ENCODE measurements at places on chromosomes 16 and 17.

GRCh38 chr16:87053016-87053982 is 263.9 kb downstream of the C16orf95 start:
- DNase-seq = no peak

- no peak for DNase-seq
These were observed 25.6 kb downstream of the WIPI1 start for GRCh38 chr17:68431661-68432071.

- peak; percentile 48 for DNase-seq
These were observed 395 bp downstream of the STXBP4 start for GRCh38 chr17:54968988-54969332.

DNA sequence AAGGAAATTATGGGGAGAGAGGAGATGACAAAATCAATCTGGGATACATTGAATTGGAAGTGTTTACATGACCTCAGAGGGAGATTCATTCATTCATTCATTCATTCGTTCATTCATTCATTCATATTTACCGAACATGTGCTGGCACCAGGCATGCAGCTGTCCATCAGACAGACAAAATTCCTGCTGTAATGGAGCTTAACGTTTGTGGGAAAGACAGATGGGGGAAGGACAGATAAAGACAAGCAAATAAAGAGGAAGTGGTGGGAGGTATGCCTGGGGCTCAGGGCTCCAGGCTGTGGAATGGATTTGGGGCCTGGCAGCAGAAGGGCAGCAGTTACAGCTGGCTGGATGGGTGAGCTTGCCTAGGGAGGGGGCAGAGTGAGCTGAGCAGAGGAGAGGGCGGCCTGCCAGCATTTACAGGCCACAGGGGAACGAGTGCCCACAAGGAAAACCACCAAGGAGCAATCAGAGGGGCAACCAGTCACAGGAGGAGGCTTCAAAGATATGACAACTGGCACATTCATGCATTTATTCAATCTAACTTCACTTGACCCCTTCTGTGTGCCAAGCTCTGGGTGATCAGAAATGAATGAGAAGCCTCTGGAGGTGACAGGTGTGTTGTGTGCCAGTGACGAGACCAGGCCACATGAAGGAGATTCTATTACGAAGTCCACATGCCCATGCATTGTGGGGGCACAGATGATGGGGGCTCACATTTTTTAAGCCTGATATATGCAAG is 48.5 kb downstream of the ARHGAP27 start:
- DNase-seq = no peak

DNA sequence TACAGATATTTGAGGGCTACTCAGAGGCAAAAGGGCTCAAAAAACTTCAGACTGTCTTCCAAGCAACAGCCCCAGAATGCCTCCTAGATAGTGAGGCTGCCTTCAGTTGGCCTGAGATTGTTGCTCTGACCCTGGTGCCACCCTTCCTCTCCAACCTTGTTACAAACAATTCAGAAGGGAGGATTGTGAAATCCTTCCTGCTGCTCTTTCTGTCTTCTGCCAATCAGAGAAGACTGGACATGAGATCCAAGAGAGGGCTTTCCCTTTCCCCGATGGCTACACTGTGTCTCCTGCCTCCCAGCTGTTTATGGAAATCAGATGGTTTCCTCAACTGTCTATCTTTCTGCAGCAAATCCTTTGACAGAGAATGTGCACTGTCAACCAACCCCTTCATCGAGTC is 419.9 kb downstream of the CDH13 start:
- no peak for DNase-seq

DNA sequence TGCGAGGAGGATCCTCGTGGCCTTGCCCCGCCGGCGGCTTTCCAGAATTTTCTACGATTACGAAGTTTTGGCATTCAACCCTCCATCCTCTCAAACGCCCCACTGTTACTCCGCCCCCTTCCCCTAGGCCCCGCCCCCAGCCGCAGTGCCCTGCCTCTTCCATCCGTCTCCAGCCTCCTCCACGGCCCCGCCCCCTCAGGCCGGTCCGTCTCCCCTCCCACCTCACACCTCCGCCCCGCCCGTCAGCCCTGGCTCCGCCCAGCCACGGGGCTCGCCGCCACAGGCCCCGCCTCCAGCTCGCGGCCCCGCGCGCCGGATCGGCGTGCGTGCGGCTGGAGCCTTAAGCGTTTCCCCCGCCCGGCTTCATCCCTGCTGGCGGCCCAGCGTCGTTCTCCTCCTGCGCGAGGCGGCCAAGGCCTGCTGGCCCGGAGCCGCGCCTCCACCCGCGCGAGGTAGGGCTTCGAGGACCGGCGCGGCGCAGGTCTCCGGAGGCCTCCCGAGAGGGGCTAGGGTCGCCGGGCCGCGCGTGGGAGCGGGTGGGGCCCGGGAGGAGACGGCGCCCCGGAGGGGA is at the start of the genes C17orf67 and DGKE:
Gene C17orf67, minus strand, starts transcription at position 112 of the 571 bp plus-strand sequence. CDS start 18,110 bp downstream, outside the sequence.
Gene DGKE, plus strand, starts transcription at position 343 of the 571 bp plus-strand sequence. CDS start 645 bp downstream, outside the sequence.
- peak; percentile 96 for DNase-seq

DNA sequence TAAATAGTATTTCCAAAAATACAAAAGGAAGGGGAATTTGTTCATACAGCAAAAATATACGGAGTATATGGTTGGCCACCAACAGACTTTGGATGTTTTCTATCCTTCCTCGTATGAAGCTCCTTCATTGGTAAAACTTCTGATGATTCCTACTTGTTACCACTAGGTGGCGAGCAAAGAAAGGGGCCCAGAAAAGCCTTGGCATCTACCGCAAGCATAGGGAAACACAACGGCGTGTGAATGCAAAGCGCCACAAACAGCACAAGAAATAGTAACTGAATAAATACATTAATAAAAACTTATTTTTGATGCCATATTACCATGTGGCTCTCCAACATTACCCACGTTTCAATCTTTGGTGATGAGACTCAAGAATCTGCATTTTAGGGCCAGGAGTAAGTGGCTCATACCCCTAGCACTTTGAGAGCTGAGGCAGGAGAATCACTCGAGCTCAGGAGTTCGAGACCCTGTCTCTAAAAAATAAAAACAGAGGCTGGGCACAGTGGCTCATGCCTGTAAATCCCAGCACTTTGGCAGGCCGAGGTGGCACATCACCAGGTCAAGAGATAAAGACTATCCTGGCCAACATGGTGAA is 34.5 kb downstream of the YWHAE start:
- peak; percentile 61 for DNase-seq

- DNase-seq = no peak
These were observed 25.8 kb downstream of the SMPD3 start for GRCh38 chr16:68422396-68422960.

DNA sequence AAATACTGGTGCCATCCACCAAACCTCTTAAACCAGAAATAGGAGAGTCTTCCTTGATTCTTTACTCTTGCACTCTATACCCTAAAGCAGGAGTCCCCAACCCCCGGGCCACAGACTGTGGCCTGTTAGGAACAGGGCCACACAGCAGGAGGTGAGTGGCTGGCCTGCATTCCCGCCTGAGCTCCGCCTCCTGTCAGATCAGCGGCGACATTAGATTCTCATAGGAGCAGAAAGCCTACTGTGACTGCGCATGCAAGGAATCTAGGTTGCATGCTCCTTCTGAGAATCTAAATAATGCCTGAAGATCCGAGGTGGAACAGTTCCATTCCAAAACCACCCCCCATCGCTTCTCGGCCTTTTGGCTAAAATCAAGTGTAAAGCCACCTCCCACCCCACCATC is 30.3 kb upstream of the SRCIN1 start:
- DNase-seq = no peak

- DNase-seq = no peak
These were observed 7.1 kb upstream of the GJC1 start for GRCh38 chr17:44837196-44837595.

DNA sequence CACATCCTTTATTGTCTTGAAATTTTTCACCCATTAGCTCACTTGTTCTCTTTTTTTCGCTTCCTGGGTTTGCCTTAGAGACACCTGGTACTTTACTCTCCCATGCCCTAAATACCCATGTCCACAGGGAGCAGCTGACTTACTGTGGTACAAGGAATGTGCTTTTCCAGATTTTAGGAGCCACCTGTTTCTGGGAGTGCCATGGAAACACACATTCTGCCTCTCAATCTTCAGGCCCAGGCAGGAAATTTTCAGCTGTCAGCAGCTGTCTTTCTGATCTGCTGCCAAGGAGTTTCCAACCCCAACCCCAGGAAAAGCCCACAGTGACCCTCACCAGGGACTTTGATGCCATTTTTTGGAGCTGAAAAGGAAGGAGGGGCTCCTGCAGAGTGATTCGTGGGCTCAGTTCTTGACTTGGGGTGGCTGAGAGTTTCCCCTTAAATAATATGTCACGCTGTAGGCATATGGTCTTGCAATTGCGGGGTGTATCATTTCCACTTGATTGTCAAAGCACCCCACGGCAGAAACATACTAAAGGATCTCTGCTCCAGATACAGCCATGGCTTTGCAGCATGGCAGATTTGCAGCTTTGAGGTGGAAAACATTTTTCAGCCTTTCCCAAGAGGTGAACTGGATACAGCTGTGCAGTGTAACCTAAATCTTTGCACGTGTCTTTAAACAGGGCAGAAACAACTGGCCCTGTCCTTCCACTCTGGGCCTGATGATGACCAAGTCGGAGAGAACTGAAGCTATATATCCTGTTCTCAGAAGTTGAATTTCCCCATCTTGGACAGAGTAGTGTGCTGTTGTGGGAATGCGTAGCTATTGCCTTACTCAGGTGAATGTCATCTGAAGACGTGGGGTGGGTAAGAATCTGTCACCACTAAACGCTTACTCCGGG is 19.2 kb downstream of the RBFOX1 start:
- no peak for DNase-seq

- no peak for DNase-seq
These were observed 19.7 kb downstream of the IL34 start for GRCh38 chr16:70665806-70666735.

- peak; percentile 81 for DNase-seq
These were observed at the start of gene RAB34 for GRCh38 chr17:28717578-28718332. Gene RAB34 (minus strand): TSS chr17:28717868. CDS start chr17:28717266, 602 bp downstream.

DNA sequence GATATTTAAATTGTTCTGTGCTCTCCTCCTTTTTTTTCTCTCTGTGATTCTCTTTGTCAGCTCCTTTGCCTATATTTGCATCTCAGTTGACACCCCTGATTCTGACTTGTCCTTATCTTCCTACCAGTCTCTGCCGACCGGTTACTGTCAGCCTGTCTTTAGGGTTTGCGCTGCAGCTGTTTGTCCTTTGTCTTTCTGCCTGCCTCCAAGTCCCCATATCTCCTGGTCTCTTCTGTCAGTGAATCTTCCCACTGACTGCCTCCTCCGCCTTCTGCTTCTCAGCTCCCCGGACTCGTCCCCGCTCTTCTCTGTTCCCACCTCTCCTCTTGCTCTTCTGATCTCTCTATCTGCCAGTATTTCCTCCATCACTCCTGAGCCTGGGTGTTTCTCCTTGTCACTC is 5.2 kb downstream of the TLCD2 start:
- DNase-seq = no peak

DNA sequence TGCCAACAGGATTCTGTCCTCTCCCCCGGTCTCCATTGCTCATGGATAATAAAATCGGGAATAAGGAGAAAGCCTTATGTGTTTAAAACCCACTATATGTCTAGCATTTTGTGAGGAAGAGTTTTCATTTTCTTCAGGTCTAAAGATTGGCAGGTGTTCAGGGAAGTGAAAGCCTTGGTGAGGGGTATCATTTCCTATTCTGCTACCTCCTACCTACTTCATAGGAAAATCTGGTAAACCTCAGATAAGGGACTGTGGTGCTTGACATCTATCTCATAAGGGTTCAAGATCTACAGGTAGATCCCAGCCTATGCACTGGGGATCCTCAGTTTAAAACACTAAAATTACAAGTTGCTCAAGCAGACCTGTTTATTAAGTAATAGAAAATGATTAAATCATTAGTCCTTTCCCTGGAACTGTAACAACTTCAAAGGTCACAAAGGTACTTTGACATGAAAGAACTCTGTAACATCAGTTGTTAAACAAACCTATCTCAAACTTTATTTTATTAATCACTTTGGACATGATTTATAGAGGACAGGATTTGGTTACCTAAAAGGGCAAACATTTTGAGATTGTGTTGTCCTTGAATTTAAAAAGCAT is 6.5 kb downstream of the MOSMO start:
- no peak for DNase-seq

DNA sequence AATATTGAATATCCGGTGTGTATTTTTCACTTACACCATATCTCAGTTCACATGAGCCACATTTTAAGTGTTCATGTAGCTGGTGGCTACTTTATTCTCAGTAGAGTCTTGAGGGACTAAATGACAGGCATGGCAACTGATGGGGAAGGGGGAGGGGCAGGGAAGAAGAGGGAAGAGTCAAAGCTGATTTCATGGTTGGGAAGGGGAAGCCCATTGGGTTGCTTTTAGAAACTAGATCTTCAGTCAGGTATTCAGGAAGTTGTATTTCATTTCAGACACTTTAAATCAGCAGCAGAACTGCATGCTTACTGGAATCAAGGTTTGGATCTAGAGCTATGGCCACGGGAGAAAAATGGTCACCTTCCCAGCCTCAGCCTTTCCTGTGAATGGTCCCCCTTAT is 2.9 kb upstream of the WIPI1 start:
- no peak for DNase-seq

GRCh38 chr16:3979518-3979917 is 99.0 kb upstream of the CREBBP start:
- no peak for DNase-seq

DNA sequence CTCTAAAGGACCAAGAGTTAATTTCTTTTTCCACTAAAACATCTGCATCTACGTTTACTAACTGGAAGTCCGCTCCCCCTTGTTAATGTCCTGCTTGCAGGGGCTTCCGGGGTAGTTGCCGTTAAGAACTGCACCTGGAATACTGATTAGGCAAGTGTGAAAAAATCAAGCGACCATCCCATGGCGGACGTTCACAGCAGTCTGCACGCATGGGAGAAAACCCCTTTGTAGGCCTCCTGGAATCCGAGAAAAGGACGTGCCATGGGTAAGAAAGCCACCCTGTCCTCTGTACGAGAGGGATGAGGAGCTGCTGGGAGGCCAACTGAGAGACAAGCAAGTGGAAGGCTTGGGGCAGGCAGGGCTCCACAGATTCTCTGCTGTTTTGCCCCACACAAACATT is 14.9 kb downstream of the SNN start:
- DNase-seq = no peak

GRCh38 chr16:57141822-57142631 is 43.8 kb downstream of the PSME3IP1 start:
- no peak for DNase-seq

DNA sequence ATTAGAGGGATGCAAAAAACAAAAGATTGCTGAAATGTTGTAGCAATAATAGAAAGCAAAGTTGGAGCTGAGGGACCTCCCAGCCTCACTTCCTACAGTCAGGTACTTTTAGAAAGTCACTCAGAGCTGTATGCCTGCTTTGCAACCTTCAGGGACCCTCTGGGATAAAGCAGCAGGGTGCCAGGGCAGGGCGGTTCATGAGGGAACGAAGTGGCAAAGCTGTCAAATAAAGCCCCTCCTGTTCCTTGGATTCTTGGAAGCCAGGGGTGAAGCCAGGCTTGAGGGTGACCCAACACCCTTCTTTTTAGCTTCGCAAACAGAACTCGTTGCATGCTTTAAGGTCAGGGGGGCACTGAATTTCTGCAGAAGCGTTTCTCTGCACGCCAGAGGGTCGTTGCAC is 767 bp downstream of the ATP2C2 start:
- DNase-seq = no peak

DNA sequence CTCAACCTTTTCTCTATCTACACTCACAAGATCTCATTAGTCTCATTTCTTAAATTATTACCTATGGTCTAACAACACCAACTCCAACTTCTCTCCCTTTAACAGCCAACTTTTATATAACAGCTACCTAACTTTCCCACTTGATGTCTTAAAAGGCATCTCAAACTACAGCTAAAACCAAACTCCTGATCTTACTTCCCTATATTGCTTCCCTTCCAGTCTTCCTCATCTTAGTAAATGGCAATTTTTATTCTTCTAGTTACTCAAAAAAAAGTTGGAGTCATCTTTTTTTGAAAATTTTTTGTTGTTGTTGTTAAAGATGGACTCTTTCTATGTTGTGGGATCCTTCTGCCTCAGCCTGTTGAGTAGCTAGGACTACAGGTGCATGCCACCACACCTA is 15.3 kb downstream of the SRR start:
- DNase-seq = no peak

- no peak for DNase-seq
These were observed 2.0 kb downstream of the PPP1R9B start for GRCh38 chr17:50148226-50149090.

All from NCI-H146 (cell line).